ENCODE measurements at places on chromosomes 12 and 14.

- DNase-seq: no peak
These were observed 68.7 kb downstream of the SLC35F4 start for GRCh38 chr14:57797160-57797559.

DNA sequence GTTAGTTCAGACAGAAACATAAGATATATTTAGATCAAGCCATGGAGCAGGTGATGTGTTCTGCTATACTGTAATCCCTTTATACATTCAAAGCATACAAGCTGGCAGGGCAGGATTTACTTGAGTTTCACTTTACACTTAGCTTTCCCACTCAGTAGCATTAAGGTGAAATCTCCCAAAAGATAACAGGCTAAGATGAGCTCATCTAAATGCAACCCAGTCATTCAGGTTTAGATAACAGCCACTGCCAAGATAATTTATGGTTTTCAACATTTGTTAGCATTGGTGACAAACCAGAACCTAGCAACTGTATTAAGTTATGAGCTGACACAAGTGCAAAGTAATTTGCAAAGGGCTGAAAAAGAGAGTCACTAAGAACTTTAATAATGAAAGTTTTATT is 925.1 kb upstream of the ATXN7L3B start:
- DNase-seq: no peak

GRCh38 chr12:97342130-97342529 is 120.5 kb upstream of the RMST start:
- no peak for DNase-seq

DNA sequence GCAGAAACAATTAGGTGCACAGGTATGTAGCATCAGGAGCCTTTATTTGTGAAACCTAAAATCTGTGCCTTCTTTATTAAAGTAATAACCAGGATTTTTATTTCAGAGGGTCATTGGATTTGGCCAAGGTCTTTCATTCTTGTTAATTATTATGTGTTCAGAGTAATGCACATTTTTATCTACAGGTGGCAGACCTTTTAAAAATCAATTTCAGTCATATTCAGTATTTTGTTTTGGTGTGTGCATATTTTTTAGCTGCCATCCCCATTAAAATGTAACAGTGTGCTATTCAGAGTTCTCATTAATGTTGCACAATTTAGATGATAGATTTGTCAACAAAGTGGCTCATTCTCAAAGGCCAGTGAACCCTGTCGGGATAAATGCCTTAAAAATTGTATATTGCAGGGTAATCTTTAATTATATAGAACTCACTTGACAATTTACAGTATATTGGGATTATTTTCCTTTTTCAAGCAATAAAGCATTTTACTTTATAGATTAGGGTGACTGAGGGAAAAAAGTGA is 319.3 kb upstream of the SOX5 start:
- no peak for DNase-seq

DNA sequence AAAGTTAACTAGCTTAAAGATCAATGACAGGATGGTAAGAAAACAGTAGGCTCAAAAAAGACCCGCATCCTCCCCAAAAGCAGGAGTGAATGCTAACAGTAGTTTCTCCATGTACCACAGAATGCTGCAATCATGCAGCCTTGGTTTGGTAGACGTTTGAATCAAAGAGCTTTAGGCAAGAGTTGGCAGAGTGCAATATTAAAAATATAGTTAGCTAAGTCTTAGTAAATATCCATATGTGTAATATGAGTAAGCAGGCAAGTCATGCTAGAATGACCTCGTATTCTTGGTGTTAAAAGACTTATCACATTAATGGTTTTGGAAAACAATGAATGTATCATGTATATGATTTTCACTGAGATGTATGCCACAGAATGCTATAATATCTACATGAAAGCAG is 18.8 kb upstream of the KLRF1 start:
- no peak for DNase-seq

DNA sequence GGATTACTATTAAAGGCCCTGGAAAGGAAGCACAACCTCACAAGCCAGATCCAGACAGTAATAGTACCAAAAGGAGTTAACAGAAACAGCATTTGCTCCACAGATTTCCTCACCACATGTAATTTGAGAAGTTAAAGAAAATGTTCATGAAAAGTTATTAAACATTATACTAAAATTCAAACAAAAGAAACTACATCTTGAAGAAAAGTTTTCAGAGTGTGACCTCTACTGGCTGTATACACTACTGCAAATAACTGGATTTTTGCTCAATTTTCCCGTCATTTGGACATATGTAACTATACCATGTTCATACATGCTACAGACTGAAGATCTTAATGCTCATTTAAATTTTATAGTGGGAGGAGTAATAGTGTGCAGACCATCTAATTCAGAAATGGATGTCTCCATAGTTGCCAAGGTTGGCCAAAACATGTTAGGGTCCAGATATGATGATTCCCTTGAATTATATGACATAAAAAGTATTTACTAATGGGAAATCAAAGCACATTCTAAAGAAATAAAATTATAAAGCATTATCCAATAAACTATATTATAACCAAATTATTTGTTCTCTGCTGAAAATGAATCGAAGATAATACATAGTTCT is 5.6 kb downstream of the KRR1 start:
- DNase-seq: no peak

GRCh38 chr14:95920769-95921438 is 44.3 kb downstream of the TUNAR start:
- no peak for DNase-seq

- DNase-seq: no peak
These were observed 215.4 kb upstream of the DIO2 start for GRCh38 chr14:80426683-80427082.

- no peak for DNase-seq
These were observed 249.9 kb downstream of the AEBP2 start for GRCh38 chr12:19689226-19689625.

DNA sequence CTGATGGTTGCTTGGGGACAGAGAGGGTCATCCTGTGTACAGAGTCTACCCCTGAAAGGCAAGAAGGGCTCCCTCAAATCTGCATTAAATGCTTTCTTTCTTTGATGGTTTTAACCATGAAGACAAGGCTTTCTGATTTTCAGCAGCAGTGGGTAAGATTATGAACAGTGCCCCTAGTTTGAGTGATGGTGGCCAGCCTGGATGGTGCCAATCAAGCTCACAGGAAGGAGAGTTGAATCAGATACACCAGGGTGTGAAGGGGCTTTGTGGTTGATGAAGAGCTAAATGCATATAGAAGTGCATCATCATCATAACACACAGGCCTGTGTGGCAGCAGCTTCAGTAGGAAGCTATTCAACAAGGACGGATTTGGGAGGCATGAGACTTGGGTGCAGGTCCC is 5.7 kb downstream of the KRT85 start:
- no peak for DNase-seq

DNA sequence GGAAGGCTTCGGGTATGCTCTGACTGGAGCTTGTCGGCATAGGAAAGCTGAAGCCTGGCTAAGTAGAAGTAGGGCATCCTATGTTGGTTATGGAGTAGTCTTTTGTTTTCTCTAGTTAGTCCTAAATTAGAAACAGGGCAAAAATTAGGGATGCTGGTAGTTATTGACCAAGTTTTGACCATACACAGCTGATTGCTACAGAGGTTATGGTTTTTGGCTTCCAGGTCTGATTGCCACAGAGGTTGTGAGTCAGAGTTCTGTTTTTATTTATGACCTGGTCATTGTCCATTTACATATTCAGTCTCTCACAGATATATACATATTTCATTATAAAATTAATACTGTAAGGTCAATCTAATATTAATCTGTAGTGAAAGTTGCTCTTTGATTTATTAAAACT is 219.2 kb downstream of the FSCB start:
- no peak for DNase-seq

DNA sequence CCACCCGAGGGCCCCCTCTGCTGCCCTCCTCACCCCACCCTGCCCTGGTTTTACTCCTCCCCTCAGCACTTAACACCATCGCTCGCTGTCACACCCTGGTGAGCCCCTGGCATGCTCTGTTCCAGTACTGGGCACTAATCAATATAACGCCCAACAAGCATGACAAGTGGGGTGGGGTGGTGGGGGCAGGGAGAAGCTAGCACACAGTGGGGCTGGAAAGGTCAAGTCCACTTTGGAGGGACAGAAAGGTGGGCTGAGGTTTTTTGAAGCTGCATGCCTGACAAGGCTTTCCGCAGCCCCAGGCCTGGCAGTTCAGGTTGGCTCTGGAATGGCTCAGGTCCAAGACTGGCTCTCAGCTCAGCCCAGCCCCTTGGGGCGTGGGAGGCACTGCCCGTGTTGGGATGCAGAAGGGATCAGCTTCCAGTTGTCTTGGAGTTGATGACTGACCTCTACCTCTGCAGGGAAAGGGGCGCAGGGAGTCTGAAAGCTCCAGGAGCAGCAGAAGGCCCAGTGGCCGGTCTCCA is 34.1 kb downstream of the PLEKHG3 start:
- DNase-seq: no peak

GRCh38 chr12:114238808-114239207 is 167.1 kb downstream of the TBX5 start:
- no peak for DNase-seq

- DNase-seq: no peak
These were observed 380.0 kb downstream of the KCNH5 start for GRCh38 chr14:62665286-62665685.

- DNase-seq: no peak
These were observed 8.3 kb upstream of the PLEK2 start for GRCh38 chr14:67420102-67420739.

- DNase-seq: no peak
These were observed 62.9 kb downstream of the GCH1 start for GRCh38 chr14:54839701-54840119.

- no peak for DNase-seq
These were observed 39.3 kb upstream of the TMCC3 start for GRCh38 chr12:94689646-94690036.

DNA sequence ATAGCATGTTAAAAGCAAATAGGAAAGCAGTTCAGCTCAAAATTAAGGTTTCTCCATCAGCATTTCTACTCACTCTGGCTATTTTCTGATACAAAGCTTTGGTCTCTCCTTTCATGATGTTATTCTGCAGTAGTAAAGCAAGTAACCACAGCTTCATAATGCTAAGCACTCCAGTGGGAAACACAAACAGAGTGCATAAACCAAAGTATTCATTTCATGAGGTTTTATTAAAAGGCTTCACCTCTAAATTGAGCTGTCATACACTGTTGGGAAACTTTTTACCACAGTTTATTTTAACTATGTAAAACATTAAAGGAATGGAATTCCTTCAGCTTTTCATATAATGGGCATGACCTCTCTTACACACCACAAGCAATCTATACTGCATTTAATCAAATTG is 157.9 kb upstream of the LMO3 start:
- DNase-seq: no peak

DNA sequence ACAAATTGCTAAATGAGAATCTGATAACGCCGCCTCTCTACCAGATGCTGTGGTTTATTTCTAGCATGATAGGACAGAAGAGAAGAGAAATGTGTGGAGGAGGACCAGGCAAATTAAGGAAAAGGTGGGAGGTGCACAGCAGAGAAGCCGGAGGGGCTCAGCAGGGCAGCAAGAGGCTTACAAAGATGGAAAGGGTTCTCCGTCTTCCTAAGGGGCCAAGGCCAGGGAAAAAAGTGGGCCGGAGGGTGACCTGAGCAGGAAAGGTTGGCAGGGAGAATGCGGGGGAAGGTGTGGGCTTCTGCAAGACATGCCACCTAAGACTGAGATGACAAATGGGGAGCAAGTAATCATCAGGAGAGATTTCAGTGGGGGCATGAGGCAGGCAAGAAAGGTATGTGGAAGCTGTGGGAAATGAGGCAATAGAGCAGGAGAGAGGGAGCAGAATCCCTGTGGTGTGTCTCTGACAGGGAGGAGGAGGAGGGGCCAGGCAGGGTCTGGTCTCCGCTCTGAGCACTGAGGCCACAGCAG is 18.7 kb downstream of the MANSC1 start:
- DNase-seq: no peak

DNA sequence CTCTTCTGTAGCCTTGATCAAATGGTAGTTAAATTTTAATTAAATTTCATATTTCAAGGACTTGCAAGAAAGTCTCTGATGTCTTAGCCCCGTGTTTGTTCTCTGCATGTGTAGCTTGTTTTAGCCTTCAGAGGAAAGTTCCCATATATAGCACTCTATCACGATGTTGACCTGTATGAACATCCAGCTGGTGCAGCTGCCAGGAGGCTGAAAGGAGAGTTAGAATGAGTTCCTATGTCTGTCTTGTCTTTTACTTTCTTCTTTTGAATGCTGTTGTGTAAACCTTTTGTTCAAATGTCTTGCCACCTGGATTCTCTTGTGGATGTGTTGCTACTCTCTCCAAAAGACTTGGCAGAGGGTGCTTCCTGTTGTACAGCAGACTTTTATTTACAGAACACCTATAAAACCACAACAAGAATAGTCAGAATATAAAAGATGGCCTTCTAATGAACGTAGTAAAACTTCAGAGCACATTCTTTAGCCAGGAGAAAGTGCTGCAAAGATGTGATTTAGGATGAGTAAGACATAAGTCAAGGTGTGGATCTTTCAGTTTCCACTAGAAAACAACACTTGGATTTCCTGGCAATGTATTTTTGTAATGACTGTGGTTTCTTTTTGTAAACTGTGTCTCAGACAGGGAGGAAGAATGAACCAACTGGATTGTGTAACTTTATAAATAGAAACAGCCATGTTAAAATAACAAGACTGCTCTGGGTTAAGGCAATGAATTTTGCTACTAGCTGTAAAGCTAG is 17.2 kb downstream of the NAV3 start:
- DNase-seq: no peak

DNA sequence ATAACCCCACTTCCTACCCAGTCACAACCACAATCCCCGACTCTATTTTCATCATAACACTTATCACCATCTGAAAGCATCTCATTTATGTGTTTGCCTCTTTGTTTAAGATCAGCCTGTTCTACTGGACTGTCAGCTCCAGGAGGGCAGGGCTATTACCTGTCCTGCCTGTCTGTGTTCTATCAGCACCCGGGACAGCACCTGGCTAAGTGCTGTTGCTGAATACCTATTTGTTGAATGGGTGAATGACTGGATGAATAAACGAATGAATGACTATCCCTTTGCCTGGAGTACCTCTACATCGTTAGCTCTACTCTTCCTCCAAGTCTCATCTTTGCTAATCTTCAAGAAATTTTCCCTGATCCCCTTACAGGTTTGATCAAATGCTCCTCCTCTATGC is 69.0 kb downstream of the WSCD2 start:
- no peak for DNase-seq

DNA sequence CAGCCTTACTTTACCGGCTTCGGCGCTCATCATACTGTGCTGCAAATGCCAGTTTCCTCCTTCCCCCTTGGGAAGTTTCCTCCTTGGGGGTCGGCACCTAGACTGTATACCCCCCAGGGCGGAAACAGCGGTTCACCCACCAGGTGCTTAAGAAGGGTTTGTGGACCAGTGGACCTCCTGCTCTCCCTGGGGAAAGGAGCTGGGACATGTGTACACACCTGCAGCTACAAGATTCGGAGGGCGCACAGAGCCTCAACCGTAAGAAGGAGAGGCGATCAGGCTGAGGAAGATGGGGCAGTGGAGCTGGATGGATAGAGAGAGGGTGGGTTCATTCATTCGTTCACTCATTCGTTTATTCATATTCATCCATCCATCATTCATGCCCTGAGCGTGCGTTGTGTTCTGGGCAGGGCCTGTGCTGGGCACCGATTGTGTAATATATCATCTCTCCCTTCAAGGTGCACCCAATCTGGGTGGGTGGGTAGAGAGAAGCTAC is 717 bp upstream of the ZNF839 start:
- no peak for DNase-seq
